ENCODE measurements at places on chromosomes 7 and 10.
A peak's percentile ranks its signal among the peaks of the same experiment; 100 is the strongest.

GRCh38 chr10:28928484-28928883 is 251.2 kb downstream of the BAMBI start:
- DNase-seq, result no peak

DNA sequence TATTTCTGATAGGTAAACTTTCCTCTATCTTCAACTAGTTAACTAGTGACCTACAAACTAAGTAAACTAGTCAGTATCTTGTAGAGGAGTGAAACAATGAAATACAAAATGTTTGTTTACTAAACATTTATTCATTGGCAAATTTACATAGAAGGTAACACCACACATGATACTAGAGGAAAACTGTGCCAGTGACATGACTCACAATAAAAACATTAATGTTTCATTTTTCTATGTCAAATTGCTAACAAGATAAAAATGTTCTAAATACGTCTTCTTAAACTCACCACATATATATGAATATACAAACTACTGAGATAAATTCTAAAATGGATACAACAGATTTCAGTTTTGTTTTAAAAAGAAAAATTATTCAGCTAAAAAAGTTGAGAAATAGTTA is 471.3 kb downstream of the PARD3 start:
- DNase-seq, result no peak

- DNase-seq, result no peak
Measured at GRCh38 chr7:151722533-151722932, 154.4 kb downstream of the PRKAG2 start.

- DNase-seq, result no peak
Measured at GRCh38 chr10:77479586-77479985, 158.0 kb downstream of the KCNMA1 start.

- no peak for DNase-seq
Measured at GRCh38 chr7:8625612-8626011, 192.2 kb downstream of the NXPH1 start.

DNA sequence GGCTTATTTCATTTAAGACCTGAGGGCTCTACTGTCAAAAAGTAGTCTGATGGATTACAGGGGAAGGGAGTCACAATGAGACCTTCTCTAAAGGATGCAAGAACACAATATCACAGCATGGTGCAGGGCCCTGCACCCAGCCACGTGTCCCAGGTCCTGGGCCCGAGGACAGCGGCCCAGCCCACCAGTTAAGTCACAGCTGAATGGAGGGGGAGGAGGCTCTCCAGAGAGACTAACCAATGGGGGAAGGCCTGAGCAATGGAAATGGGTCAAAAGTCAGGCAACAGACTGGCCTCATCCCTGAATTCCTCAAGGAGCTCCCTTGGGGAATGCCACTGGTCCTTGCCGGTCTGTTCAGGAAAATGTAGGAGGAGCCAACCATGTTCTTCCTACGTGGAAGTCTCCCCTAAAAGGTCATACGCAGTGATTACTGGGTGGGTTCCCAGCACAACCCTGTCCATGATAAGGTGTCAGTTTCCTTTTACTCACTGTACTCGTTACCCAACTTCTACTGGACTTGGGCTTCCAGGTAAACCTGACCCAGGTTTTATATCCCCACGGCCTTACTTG is 28.3 kb downstream of the CCDC3 start:
- no peak for DNase-seq

GRCh38 chr7:150715293-150715692 is 1.1 kb upstream of the GIMAP1 start:
- DNase-seq, result no peak

DNA sequence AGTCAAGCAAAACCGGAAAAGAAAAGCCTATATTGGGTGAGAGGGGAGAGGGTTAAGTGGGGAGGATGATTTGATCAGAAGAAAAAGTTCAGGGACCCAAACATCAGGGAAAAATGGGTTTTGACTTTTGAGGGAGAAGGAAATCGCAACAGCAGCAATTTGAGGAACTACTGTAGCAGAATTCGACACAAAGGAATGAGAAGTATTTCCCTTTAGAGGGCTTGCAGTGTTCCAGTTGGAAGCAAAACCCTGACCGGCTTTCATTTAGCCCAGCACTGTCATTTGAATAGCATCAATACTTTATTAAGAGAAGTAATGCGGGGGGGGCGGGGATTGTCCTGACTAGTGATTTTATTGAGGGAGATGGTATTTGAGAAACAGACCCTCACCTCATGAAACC is 37.2 kb upstream of the GATA3 start:
- no peak for DNase-seq

- no peak for DNase-seq
Measured at GRCh38 chr10:102738692-102739121, 5.0 kb upstream of the WBP1L start.

DNA sequence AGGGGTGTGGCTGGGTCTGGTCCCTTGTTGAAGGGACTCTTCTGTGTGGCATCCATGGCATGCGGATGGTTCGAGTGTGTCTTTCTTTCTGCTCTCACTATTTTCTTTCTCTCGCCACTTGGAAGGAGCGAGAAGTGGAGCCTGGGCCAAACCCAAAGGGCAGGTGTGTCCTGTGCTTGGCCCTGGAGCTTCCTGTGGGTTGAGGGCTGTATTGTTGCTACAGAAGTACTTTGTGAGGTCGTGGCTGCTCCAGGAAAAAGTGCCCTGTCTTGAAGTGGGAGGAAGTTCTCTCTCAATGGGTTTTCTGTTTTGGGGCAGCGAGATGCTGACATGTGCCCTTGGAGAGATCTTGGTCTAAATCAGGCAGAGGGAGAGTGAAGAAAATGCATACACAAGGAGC is 72.0 kb downstream of the DOCK1 start:
- DNase-seq, result no peak

DNA sequence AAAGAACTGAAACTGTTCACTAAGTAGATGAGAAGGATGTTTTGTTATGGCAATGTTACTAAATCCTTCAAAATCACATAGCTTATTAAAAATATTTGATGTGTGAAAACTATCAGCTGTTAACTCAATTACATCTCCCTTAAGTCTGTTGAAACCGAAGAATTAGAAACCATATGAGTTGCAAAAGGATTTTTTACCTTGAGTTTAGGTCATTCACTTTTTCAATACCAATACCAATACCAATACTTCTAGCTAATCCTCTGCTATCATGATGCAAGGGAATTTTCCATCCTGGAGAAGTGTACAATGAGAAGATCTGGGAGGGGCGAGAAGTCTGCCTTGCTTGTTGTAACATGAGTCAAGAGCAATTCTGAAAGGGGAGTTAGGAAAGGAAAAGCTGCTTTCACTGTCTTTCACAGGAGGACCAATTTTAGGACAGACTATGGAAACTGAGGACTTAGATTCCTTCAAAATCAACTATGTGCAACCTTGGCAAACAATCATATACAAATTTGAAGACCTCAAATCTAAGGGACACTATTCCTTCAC is 199.7 kb downstream of the IMMP2L start:
- DNase-seq, result no peak

GRCh38 chr10:8594176-8594575 is 539.7 kb downstream of the GATA3 start:
- DNase-seq, result no peak

GRCh38 chr7:151821806-151822540 is 54.9 kb downstream of the PRKAG2 start:
- DNase-seq, result no peak

- DNase-seq, result no peak
Measured at GRCh38 chr10:69224862-69225657, 4.9 kb downstream of the HKDC1 start.

- DNase-seq, result no peak
Measured at GRCh38 chr10:50439806-50440205, 183.9 kb downstream of the SGMS1 start.

- DNase-seq, result no peak
Measured at GRCh38 chr7:137074391-137075030, 206.1 kb downstream of the CHRM2 start.

DNA sequence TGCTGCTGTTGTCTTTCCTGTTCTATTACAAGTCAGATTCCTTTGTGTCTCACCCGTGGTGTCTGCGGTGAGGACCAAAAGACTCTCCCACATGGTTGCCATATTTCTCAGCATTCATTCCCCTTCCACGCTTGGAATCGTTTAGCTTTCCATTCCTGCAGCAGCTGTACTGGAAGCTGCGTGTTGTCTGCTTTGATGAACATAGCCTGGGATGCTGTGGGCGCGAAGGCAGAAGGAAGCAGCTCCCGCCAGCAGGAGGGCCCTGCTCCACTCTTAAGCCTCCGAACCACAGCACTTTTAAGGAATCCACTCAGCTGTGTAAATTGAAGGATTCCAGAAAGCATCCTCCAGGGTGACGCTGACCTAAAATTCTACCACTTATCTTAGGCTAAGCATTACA is 303.6 kb upstream of the PITRM1 start:
- DNase-seq, result no peak

DNA sequence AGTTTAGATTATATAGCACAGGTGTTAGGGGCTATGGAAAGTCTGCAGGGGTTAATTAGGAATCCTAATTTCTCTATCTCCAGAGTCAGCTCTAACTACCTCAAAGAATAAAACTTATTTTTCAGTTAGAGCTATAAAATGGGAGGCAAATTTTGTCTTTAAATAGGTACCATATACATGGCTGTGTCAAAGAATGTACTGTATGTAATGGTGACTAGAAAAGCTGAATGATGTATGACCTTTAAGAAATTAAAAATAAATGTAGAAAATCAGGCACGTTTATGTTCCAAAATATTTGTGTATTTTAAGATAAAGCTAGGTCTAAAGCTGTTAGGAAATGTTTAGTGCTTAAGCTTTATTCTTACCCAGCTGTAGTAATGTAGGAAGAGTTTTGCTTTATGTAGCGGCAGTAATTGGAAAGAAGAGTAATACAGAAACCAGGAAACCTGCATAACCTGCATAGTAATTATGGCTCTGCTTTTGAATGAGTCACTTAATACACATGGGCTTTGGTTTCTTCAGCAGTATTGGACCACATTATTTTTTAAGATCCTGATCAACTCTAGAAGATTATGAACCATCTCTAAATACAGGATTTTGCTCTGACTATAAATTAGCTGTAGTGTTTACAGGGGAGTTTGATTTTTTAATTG is 85.0 kb downstream of the KMT2E start:
- no peak for DNase-seq

DNA sequence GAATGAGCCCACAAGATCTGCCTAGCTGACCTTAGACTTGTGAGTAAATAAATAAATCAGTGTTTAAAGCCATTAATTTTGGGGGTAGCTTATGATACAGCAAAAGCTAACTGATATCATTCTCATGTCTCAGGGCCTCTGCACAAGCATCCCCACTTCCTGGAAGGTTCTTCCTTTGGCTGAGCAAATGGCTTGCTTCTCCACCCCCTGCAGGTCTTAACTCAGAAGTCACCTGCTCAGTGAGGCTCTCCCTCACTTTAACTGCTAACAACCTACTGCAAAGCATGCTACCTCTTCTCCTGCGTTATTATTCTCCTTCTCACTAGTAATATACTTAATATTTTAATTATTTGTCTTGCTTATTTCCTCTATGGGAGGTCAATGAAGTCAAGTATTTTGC is 167.3 kb downstream of the TPK1 start:
- no peak for DNase-seq

GRCh38 chr7:31456646-31457368 is 57.1 kb upstream of the ITPRID1 start:
- DNase-seq, result no peak

- DNase-seq, result no peak
Measured at GRCh38 chr7:78099715-78100394, 301.3 kb downstream of the PHTF2 start.

- DNase-seq, result no peak
Measured at GRCh38 chr10:98418665-98419468, 3.9 kb upstream of the PYROXD2 start.

GRCh38 chr10:133166828-133167692 is 7.0 kb downstream of the KNDC1 start:
- DNase-seq, result no peak

DNA sequence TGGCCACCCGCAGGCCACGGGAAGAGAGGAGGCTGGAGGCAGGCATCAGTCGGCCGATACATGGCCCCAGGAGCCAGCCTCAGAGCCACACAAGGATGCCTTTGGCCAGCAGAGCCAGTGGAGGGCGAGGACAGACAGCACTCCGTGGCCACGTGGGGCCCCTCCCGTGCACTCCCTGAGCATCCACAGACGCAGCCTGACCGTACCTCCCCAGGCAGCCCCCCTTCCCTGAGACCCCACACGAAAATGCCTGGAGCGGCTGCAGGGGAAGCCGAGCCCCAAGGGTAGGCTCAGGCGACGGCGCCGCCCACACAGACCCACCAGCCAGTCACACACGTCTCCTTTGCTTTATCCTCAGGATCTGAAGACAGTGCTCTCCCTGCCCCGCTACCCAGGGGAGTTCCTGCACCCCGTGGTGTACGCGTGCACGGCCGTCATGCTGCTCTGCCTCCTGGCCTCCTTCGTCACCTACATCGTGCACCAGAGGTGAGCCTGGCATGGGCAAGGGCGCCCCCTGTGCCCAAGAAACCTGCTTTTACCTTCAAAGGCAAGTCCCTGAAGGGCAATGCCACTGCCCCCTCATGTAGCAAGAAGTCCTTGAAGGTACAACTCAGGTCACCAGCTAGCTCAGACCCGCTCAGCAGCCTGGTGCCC is 9.0 kb downstream of the ADGRA1 start:
- DNase-seq, result no peak

DNA sequence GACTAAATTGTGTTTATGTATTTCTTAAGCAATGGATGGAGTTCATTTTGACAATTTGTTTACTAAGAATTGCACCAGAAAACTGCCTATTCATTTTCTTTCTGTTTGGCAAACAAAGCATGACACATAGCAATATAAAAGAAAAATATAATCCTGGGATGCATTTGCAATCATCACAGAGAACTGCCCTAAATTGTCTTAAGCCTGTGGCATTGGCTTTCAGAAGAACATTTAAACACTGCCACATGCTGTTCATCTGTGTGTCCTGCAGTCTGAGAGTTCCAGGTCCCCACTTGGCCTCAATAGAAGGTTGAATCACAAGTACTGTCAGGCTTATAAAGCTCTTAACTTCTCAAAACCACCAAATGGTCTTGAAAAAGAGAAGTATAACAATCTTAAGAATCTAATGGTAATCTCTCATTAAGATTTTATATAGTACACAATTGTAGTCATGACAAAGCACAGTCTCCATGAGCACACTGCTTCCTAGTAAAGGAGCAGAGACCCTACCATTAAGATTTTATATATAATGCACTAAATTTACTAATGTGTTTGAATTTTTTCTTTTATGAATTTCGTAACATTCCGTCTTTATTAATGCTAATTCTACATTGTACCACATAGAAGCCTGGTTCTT is 29.9 kb downstream of the RNLS start:
- peak; percentile 15 for DNase-seq

DNA sequence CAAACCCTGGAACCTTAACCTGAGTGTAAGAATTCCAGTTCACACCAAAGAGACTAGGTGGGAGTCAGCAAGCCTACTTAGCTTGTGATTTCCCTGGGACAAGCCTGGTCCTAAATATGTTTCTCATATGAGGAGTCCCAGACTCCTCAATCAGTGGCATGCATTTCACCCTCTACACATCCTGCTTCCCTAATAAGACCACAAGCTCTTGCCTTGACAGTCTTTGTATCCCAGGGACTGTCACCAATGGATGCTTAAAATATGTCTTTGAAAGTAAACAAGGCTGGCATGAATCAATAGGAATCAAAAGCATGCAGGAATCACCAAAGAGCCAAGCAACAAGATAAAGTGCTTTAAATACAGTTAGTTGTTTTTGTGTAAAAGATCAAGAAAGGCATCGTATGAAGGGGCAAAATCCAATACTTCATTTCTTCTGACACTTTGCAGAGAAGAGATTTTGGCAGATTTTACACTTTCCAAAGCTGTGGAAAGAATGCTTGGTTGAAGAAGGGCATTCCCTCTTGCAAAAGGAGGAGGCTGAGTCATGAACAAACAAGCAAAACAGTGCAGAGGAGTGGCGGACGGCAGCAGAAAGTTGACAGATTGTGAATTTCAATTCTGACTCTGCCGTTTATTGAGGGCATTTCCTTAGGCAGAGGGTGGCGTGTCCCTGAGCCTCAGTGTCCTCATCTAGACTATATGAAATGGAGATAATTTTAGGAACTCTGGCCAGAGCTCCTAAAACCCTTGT is 8.5 kb upstream of the NFE2L3 start:
- DNase-seq, result no peak
